ENCODE measurements at places on chromosomes 1 and 21. TPM values are rescaled to one million over a fixed set of nuclear protein-coding genes. Genes with fewer than 3 reads are reported as not detected.

GRCh38 chr1:223860051-223860622 lies 14.4 kb upstream of the TP53BP2 start:
- no peak for DNase-seq

DNA sequence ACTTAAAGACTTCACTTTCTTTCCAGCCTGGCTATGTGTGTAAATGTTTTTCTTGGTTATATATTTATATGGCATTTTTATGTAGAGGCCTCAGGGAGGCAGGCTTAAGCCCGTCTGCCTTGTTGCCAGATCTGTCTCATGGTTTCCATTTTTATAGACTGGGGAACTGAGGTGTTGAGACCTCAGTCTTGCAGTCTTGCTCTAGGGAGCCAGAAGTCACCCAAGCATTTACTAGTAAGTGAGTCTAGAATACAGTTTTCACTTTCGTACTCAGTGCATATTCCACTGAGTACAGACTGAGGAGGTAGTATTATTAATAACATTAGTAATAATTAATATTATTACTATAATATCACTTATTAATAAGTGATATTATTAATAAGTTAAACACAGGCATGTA lies 161.4 kb downstream of the UCK2 start:
- DNase-seq, result no peak

DNA sequence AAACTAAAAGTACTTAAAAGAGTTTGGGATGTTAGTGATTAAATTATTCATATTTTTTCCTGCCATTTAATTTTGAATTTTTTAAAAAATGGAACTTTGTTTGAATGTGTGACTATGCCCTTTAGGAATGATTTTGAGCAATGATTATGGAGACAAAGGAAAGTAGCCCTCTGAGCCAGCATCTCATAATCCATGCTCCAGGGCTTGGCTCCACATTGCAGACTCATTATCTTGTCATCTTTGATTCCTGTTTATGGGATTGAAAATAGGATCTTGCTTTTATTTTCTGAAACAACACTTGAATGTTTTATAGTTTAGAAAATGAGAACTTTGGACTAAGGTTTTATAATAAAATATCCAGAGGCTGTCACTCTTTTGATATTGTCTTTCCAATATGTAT lies 14.5 kb downstream of the AXDND1 start:
- DNase-seq, result no peak

- no peak for DNase-seq
These were observed 10.3 kb upstream of the AGTRAP start for GRCh38 chr1:11725616-11726015.

- DNase-seq, result no peak
These were observed 227.0 kb downstream of the FGGY start for GRCh38 chr1:59523745-59524450.

- no peak for DNase-seq
These were observed 57.8 kb downstream of the PGBD5 start for GRCh38 chr1:230368363-230368762.

GRCh38 chr21:27507695-27508094 lies 540.8 kb upstream of the ADAMTS5 start:
- DNase-seq, result no peak

The SPATA6 gene
- 15.8 TPM for total RNA-seq

The PRR9 gene
- not detected for total RNA-seq

- no peak for DNase-seq
These were observed 193.1 kb upstream of the EDN2 start for GRCh38 chr1:41677620-41678019.

DNA sequence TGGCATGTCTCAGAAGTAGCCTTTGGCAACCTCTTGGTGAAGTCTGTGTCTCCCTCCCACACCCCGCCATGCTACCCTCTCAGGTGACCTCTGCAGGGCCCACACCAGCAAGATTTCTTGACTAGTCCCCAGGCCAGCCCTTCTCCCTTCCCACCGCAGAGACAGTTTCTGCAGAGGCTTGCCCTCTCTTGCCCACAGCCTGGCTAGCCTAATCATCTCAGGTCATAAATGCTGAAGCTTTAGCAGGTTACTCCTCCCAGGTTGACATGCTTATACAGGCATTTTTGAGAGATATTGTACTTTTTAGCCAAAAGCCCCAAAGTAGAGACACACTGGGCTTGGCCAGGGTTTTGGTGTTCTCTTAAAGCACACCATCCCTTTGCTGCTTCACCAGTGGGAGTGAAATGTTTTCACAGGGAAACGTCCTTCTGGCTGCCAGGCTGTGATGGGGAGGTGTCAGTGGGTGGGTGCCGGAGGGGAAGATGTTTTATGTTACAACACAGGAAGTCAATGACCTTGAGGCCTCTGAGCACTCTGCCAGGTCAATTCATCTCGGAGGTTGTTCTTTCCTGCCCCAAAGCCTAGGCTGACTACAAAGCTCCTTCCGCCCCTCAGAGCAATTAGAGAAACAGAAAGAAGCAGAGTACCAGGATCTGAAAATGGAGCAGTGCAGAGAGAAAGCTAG lies 58.5 kb downstream of the STYXL2 start:
- no peak for DNase-seq

DNA sequence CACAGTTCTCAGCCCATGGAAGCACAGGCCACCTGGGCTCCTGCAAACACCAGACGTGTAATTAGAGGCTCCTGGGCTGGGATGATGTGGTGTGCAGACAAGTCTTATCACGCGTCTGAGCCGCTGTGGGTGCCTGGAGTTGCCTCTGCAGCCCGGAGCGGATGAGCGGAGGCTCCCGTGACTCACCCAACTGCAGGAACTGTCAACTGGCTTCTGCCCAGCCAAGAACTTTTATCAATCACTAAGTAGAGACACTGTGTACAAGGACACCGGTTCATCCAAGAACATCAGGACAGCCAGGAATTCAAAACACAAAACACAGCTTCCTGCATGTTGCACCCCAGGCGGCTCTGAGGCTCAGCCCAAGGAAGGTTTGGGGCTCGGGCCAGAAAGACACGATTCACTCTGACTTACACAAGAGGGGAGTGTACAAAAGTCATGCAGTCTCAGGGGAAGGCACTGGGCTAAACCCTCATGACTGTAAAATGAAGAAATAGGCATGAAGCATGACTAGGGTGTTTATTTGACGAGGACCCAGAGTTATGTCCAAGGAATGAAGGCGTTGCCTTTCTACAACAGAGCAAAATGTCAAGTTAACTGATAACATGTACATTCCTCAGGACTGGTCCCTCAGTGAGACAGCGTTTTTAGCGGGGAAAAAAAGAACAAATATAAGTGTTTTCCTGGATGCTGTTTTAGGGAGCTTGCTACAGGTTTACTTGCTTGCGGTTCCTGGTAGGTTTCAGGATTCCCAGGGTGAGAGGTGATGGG lies 21.1 kb downstream of the ERRFI1 start:
- DNase-seq, result no peak

- no peak for DNase-seq
These were observed 45.6 kb downstream of the ENAH start for GRCh38 chr1:225607355-225607754.

The AMIGO1 gene
- 10.3 TPM for total RNA-seq

DNA sequence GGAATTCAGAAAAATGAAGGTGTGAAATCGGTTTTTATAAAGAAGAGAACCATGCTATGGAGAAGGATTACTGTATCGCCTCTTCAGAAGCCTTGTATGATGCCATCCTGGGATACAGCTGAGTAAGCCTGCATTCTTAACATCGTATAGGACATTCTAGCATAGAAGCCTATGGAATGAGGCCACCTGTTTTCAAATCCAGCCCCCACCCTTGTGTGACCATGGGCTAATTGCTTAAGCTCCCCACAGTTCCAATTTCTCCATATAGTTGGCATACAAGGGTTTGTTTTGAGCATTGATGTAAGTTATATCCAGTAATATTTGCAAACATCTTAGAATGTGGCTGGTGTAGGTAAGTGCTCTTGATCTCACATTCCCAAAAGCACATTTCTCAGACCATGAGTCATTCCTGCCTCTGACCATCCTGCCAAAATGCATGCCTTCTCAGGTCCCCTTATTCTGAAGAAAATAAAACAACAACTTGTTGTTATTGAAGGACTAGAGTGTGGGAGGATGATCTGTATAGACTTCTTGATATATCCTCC lies 1.5 kb downstream of the OR14A2 start:
- no peak for DNase-seq

The RPTN gene
- total RNA-seq, result not detected

The ZNF670 gene
- total RNA-seq, result 24.8 TPM

The MIS18A gene
- 9.0 TPM for total RNA-seq

The LCE1B gene
- not detected for total RNA-seq

DNA sequence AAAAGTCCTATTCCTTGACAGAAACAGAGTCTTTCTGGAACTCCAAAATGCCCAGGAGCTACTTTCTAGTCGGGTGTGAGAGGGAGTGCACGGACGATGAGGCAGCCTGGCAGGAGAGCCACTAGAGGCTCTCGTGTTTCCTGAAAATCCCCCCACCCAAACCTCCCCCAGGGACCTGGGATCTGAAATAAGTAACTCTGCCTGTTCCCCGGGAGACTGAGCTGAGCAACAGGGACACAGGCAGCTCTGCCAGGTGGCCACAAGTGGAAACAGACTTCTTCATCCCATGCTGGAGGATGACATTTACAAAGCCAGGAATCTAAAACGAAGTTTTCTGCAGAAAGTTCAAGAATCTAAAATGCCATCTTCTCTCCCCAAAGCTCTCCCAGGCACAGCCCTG lies 77.1 kb downstream of the ITPKB start:
- no peak for DNase-seq

- DNase-seq, result no peak
These were observed 40.8 kb upstream of the KIRREL1 start for GRCh38 chr1:157952601-157953000.

DNA sequence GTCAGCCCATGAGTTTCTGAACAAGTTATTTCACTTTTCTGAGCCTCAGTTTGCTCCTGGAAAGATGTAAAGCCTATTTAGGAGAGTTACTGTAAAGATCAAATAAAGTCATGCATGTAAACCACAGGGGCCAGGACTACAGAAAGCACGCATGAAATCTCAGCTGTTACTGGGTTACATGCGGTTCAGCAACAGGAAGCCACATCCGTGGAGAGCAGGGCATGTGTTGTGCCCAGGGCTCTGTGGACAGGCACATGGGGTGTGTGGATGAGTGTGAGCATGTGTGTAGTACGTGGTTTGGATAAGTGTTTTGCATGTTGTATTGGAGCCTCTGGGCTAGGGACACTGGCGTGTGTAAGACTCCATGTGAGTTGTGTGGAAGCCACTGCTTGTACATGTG lies 2.2 kb upstream of the EPHA2 start:
- DNase-seq, result no peak

DNA sequence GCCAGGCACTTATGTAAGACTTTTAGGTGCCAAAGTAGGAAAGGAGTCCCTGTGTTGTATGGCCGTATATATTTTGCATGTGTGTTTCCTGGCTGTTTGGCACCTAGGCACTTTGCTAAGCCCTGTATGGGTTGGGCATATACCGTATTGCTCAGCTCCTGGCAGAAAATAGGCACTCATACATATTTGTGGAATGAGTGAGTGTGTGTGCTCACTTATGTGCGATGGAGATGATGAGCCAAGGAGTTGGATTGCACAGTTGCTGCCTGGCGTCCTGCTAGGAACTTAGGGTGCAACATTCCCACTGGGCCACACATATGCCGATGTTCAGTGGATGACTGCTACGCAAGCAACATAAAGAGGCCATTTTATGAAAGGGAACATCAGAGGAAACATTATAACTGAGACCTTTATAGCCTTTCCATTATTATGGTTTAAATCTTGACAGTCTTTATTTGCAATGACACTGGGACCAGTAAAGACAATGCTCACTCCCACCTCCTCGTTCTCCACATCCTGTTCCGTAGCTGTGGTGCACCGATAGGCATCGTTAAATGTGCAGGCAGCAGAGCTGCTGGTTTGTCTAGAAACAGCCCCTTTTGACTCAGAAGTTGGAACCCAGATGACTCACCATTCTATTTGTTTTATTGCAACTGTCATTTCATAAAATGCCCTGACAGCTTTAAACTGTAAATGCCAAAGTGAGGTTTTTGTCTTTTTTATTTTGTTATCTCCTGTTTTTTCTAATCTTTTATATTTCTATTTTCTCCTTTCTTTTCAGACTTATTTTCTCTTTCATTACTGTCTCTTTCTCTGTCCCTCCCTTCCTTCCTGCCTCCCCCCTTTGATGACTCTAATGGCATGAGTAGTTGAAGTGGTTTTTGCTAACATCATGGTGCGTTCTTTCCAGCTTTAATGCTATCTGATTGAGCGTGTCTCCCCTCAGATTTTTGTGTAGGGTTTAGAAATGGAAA lies 36.1 kb downstream of the PEX14 start:
- DNase-seq, result peak; percentile 29

The MTMR11 gene
- total RNA-seq, result 1.7 TPM

Data from occipital lobe (tissue), 3 donors.